ENCODE measurements at places on chromosomes 3 and 15. TPM values are rescaled to one million over a fixed set of nuclear protein-coding genes. Genes with fewer than 3 reads are reported as not detected.

LCTL gene
- not detected for total RNA-seq

TRH gene
- not detected for total RNA-seq

ZPLD1 gene
- total RNA-seq: not detected

CLEC3B gene
- total RNA-seq: 0.26 TPM

MCCC1 gene
- total RNA-seq: 21.5 TPM

ZKSCAN7 gene
- total RNA-seq: 1.4 TPM

ADAM10 gene
- total RNA-seq: 194 TPM

GOLGA8J gene
- not detected for total RNA-seq

ASB14 gene
- total RNA-seq: not detected

NPAP1 gene
- total RNA-seq: not detected
